ENCODE measurements at places on chromosomes 3 and 15.

GRCh38 chr15:60822403-60822802, 343.5 kb upstream of the ICE2 start:
- no peak for DNase-seq

- DNase-seq: no peak
Measured at GRCh38 chr3:176785171-176785570, 412.1 kb downstream of the TBL1XR1 start.

- DNase-seq: no peak
Measured at GRCh38 chr3:120436523-120437050, 14.2 kb downstream of the FSTL1 start.

DNA sequence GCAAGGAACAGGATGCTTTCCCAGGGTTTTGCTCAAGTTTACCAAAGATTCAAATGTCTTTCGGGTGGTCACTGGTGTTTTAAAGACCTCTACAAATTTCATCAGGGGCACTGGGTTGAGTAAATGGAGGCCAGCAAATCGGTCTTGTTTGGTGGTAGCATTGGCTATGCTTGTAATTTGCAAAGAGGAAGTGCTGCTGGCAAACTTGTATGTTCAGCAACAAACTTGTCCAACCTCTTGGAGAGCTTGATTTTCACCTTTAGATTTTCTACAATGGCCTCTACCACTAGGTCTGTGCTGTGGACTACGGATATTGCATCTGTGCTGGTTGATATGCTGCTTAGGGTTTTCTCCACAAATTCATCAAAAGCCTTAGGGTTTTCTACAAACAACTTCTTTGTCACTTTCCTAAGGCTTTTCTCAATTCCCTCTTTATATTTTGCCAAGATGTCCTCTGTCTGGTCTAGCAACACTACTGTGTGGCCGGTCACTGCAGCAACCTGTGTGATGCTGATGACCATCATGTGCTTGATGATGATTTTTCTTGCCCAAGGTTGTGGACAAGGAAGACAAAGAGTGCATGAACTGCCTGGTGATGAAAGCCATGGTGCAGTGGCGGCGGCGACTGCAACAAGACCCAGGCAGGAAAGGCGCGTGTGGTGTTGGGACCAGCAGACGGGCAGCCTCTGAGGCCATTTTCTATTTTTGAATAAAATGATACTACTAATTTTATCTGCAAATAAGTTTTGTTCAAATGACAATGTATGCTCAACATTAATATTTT, 50.8 kb downstream of the RFX7 start:
- DNase-seq: no peak

- DNase-seq: no peak
Measured at GRCh38 chr3:122324871-122325323, at the start of gene CSTA. CSTA (plus strand) TSS chr3:122325248; CDS start chr3:122325293, 45 bp downstream.

DNA sequence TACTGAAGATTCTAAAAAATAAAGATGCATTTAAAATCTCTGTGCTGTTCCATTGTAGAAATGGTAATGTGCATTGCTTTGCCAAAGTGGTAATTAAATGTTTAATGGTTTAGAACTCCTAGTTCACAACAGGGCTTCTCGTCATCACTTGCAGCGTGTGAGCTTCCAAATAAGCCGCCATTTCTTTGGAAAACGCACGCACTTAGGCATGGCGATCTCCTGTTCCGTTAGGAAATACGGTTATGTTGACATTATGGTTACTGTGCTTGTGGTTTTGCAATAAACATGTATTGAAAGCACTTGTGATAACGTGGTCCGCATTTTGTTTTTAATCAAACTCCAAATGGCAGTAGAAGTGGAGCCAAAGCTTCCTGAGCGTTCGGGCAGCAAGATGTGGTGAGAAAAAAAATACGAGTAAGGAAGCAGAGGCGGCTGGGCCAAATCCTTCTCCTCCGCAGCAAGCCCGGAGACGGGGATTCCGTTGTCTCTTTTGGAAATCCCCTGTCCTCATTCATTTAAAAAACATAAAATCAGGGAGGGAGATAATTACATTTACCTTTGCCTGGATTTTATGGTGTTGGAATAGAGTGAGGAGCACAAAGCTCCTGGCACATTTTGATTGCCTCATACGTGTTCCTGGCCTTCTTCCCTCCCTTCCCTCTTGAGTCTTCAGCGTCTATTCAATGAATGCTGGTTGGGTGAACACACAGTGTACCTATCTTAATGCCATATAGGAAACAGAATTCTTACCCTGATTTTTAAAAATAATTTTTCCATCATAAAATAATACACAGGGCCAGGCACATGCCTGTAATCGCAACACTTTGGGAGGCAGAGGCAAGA, 97.5 kb downstream of the SLC49A4 start:
- DNase-seq: no peak

DNA sequence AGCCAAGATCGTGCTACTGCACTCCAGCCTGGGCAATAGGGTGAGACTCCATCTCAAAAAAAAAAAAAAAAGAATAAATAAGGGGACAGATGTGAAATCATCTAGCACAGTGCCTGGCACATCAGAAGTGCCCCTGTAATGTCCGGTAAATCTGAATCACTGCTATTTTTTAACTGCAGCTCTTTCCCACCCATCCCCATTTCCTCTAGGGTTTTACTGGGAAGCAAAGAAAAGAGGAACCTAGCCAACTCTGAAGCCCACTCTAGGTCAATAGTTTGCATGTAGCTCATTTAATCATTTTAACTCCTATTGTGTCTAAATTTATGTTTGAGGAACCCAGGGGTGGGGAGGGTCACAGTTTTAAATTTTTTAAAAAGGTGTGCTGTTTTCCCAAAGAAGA, 26.0 kb downstream of the MAGI1 start:
- no peak for DNase-seq

DNA sequence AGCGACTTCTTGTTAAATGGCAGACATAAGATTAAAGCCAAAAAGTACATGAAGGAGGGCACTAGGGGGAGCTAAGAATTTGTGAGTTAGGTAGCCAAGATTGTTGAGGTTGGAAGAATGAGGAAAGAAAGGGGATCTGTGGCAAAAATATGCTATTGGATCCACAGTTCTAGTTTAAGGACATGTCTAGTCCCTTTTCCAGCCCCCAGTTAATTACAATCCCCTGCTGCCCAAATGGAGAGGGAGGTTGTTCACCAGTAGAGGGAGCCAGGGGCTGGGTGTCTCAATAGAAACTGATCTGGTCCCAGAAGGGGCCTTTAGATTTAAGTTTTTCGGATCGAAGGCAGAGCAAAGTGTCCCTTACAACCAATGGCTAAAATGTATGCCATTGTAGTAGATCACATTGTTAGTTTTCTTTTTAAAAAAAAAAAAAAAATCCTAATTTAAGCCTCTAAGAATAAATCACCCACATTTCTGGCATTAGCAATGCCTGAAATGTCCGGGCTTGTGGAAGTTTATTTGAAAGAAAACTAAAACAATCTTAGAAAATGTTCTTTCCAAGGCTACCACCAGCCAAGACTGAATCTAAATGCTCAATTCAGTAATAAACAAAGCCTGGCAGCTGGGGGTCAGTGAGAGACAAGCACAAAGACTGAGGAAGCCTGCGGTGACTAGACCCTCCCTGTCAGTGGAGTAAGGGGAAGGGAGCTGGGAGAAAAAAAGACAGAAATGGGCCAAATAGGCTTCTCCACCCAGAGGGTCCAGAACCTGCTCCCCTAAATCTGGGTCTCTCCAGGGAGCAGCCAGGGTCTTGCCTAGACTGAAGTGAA, 7.1 kb downstream of the COL8A1 start:
- no peak for DNase-seq

GRCh38 chr3:190780524-190780923, 82.0 kb downstream of the GMNC start:
- DNase-seq: no peak

GRCh38 chr15:35728219-35728940, 182.4 kb upstream of the DPH6 start:
- no peak for DNase-seq

DNA sequence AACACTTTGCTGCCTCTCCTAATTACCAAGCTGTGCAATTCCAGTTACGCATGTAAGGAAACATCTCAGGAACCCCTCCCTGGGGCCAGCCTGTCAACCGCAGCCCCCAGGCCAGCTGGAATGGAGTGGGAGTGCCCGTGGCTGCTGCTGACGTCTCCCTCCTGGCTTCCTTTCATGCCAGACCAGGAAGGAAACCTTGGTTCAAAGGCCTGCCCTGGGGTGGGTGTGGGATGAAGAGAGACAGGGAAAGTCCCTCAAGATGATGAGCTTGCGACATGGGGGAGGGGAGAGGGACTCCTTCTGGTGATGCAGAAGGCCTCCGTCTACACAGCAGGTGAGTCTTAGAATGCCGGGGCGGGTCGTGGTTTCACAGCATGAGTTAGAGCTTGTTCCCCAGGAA, 11.4 kb upstream of the CYP11A1 start:
- no peak for DNase-seq

DNA sequence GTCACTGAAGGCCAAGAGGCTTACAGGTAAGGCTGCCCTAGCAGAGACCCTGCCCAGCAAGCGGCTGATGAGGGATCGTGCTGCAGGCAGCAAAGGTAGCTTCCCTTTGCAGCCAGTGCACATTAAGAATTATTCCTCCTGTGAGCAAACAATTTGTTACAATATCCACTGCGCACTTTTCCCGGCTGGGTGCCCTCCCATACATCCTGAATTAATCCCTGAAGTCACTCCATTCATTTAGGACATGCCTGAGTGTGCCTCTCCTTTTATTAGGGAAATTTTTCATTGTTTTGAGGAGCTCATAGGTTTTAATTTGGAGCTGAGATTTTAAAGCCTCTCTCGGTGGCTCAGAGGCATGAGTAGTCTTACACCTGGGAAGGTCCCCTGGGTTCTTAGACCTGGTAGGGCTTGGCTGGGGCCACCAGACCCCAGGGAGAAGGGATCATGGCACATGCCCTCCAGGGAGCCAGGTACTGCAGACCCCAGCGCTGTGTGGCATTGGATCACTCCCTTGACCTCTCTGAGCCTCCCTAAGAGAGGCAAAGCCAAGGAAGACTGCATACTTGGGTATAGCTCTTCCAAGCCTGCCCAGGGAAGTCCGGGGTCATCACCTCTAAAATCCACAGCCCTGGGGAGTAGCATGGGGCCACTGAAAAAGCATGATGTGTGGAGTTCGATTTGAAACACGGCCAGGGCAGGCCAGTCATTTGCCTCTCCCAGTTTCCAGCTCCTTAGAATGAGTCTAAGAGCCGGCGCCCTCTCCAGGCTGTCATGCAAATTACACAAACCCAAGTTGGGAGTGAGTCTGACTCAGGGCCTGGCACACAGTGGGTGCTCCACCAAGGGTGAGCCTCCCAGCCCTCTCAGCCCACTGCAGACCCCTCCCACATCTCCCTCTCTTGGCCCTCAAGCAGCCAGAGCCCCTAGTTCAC, 151.9 kb upstream of the LINGO1 start:
- no peak for DNase-seq

DNA sequence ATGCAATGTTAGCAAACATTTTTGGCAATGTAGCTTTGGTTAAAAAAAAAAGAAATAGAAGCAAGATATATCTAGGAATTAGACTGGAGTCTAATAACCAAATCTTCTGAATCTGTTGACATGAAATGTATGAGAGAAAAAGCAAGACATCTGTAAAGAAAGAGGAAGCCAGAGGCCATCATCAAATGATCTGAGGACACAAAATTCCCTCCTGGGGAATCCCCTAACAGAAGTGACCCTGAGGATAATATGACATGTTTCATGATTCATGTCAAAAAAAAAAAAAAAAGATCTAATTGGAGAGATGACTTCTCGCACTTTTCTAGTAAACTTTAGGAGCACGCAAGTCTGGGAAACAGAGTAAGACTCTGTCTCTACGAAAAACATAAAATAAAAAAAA, 70.9 kb downstream of the IMPG2 start:
- no peak for DNase-seq

- no peak for DNase-seq
Measured at GRCh38 chr15:58590926-58591325, 158.6 kb downstream of the ADAM10 start.

GRCh38 chr3:96354742-96355141, 459.7 kb upstream of the EPHA6 start:
- no peak for DNase-seq

DNA sequence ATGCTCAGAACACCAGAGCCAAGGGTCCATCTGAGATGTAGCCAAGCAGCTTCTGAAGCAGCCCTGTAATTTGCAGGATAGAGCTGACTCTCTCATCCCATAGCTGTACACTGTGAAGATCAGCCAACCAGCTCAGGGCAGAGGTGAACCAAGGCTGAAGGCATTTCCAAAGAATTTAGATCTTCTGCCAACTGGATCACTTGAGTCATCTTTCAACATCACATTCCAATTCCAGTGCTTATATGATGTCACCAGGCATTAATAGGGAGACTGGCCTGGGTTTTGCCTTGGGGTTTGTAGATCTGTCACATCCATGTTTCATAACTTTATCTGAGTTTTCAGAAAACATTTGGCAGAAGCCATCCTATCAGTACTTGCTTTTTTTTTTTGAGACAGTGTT, 98.2 kb downstream of the NR2F2 start:
- no peak for DNase-seq

DNA sequence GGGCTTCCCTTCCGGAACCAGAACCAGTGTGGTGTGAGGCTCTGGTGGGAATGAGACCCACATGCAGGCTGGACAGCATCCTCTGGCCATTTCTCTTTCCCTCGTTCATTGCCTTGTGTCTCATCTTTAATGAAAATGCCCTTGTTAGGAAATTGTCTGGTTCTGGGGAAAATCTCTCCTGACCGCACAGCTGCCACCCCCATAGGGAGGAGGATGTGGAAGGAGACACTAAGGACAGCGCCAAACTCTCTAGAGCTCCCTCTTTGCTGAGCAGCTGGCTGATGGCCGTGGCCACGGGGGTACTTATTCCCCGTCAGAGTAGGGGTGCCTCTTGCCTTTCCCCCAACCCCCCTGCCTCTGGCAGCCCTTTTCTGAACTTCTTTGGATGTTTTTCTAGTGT, 297.6 kb upstream of the C2CD4B start:
- DNase-seq: no peak

GRCh38 chr3:34035775-34036174, 237.3 kb downstream of the PDCD6IP start:
- DNase-seq: no peak

- no peak for DNase-seq
Measured at GRCh38 chr15:39198044-39199000, 382.6 kb upstream of the THBS1 start.

DNA sequence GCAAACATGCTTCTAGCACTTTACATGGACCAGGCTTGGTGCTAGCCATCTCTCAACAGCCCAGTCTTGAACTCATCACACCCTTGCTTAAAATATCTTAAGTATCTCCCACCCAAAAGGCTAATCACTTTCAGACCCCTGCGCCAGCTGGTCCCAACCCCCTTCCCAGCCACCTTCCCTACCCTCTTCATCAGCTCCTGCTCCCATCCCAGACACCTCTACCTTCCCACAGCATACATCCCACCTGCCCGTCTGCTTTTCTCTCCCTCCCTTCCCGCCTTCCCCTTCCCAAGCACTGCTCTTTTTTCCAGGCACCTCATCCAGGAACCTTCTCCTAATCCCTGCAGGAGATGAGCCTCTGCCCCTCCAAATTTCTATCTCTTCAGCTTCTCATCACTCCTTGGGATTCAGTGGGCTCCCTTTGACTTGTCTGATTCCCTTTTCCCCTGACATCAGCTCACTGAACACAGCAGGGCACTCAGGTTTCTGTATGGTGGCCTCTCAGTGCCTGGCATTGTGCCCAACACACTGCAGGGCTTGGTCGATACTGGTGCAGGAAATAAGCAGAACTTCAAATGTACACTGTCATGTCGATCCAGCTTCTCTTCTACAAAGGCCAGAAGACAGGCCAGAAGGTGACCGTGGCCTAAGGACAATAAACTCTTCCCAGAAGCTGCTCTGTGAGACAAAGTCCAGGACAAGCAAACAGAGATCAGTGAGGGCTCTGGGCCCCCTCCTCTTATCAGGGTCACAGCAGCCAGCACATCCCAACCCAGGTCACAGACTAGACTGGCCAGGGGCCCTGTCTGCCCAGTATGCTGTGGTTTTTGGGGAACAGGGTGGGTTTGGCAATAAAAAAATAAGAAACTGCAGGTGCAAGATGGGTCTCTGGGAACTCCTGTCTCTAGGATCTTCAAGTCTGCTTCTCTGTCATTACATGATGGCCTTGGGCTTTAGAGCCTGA, 2.2 kb upstream of the ITIH1 start:
- no peak for DNase-seq
